Naive thymus-derived CD4-positive, alpha-beta T cell (primary cell): ENCODE measurements at places on chromosomes 7 and 10. TPM values are rescaled to one million over a fixed set of nuclear protein-coding genes. Genes with fewer than 3 reads are reported as not detected.

Gene EN2
- not detected for polyA plus RNA-seq

Gene TMEM140
- polyA plus RNA-seq = 16.8 TPM

Gene MAP3K8
- polyA plus RNA-seq = not detected

Gene HMX3
- not detected for polyA plus RNA-seq

DNA sequence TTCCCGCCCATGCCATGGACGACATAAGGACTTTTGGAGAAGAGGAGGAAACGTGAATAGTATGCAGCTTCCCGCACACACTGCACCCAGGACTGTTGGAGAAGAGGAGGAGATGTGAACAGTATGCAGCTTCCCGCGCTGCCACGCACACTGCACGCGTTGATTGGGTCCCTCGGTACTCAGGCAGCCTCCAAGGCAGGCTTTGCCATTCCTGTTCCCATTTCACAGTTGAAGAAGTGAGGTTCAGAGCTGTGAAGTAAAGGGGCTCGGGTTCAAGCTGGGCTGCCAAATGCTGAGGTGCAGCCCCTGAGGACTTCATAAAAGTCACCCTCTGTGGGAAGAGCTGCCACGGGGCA lies 147.9 kb upstream of the FAM20C start:
- peak; percentile 8 for DNase-seq
